GM12878 (cell line): ENCODE measurements at places on chromosomes 1 and 21. TPM values are rescaled to one million over a fixed set of nuclear protein-coding genes. Genes with fewer than 3 reads are reported as not detected.

The SPRR4 gene
- polyA plus RNA-seq: not detected in 2 replicates

The VCAM1 gene
- polyA plus RNA-seq: 5.6 and 5.8 TPM in 2 replicates

The SORT1 gene
- polyA plus RNA-seq: 0.12 TPM in 1 of 2 replicates, not detected in the other

The LYPLAL1 gene
- 79.4 and 83.0 TPM in 2 replicates for polyA plus RNA-seq

The KLF17 gene
- not detected in 2 replicates for polyA plus RNA-seq

The SELL gene
- polyA plus RNA-seq: 31.8 and 39.2 TPM in 2 replicates

The RSPO1 gene
- not detected in 2 replicates for polyA plus RNA-seq

The VSIG8 gene
- polyA plus RNA-seq: not detected in 2 replicates

The LORICRIN gene
- polyA plus RNA-seq: not detected in 2 replicates

The HAPLN2 gene
- polyA plus RNA-seq: not detected in 2 replicates

The CDK18 gene
- 0.40 and 0.46 TPM in 2 replicates for polyA plus RNA-seq

The SSBP3 gene
- 6.5 and 6.6 TPM in 2 replicates for polyA plus RNA-seq

The TSPAN2 gene
- polyA plus RNA-seq: not detected in 2 replicates

The SPRR3 gene
- polyA plus RNA-seq: not detected in 2 replicates

The OR2T35 gene
- 0.09 and 0.28 TPM in 2 replicates for polyA plus RNA-seq

The ELAVL4 gene
- polyA plus RNA-seq: 0.21 TPM in 1 of 2 replicates, not detected in the other

The NUDC gene
- 208 and 210 TPM in 2 replicates for polyA plus RNA-seq

The ILDR2 gene
- 0.46 and 0.74 TPM in 2 replicates for polyA plus RNA-seq

The ETV3L gene
- polyA plus RNA-seq: 1.1 and 1.2 TPM in 2 replicates

The TAL1 gene
- polyA plus RNA-seq: not detected in 2 replicates

The TGFBR3 gene
- polyA plus RNA-seq: 16.4 and 16.5 TPM in 2 replicates

The TEX38 gene
- 0.15 TPM in 1 of 2 replicates, not detected in the other for polyA plus RNA-seq

The SPRR1A gene
- not detected in 2 replicates for polyA plus RNA-seq

The MYCL gene
- polyA plus RNA-seq: 0.36 and 0.40 TPM in 2 replicates

The AMPD1 gene
- not detected in 2 replicates for polyA plus RNA-seq

The AGO3 gene
- 16.3 and 17.2 TPM in 2 replicates for polyA plus RNA-seq

The SPATA21 gene
- polyA plus RNA-seq: 0.19 and 0.33 TPM in 2 replicates

The CITED4 gene
- polyA plus RNA-seq: not detected in 2 replicates

The NMNAT2 gene
- polyA plus RNA-seq: 0.92 and 1.4 TPM in 2 replicates

The LAPTM5 gene
- 1,012 and 1,034 TPM in 2 replicates for polyA plus RNA-seq

The ANGPTL7 gene
- polyA plus RNA-seq: 0.09 TPM in 1 of 2 replicates, not detected in the other

The DLGAP3 gene
- 0.05 TPM in 1 of 2 replicates, not detected in the other for polyA plus RNA-seq

The CD244 gene
- 0.59 and 1.2 TPM in 2 replicates for polyA plus RNA-seq

The SLC5A9 gene
- polyA plus RNA-seq: not detected in 2 replicates

The HPCA gene
- polyA plus RNA-seq: 0.35 TPM in 1 of 2 replicates, not detected in the other

The OR2L8 gene
- not detected in 2 replicates for polyA plus RNA-seq

The B3GALT5 gene
- polyA plus RNA-seq: not detected in 2 replicates

The DIO1 gene
- 0.11 TPM in 1 of 2 replicates, not detected in the other for polyA plus RNA-seq

The KRTAP19-7 gene
- not detected in 2 replicates for polyA plus RNA-seq

The NUP210L gene
- 0.08 TPM in 1 of 2 replicates, not detected in the other for polyA plus RNA-seq

The PPP1R8 gene
- polyA plus RNA-seq: 12.1 and 13.1 TPM in 2 replicates

The SPATA1 gene
- 2.4 TPM in 2 replicates for polyA plus RNA-seq

The TRABD2B gene
- not detected in 2 replicates for polyA plus RNA-seq

The PLEKHA6 gene
- polyA plus RNA-seq: not detected in 2 replicates

The MMEL1 gene
- polyA plus RNA-seq: not detected in 2 replicates

The C1orf105 gene
- polyA plus RNA-seq: not detected in 2 replicates

The DESI2 gene
- 16.7 and 21.5 TPM in 2 replicates for polyA plus RNA-seq

The MYBPH gene
- polyA plus RNA-seq: not detected in 2 replicates

The GATAD2B gene
- 4.8 and 6.4 TPM in 2 replicates for polyA plus RNA-seq

The GUCA2A gene
- not detected in 2 replicates for polyA plus RNA-seq

The LCE3B gene
- not detected in 2 replicates for polyA plus RNA-seq

The SNX7 gene
- polyA plus RNA-seq: 0.28 and 0.77 TPM in 2 replicates

The LSM10 gene
- 97.3 and 98.1 TPM in 2 replicates for polyA plus RNA-seq

The CFHR4 gene
- not detected in 2 replicates for polyA plus RNA-seq

The OR2M3 gene
- not detected in 2 replicates for polyA plus RNA-seq

The SCNM1 gene
- 78.5 and 83.0 TPM in 2 replicates for polyA plus RNA-seq

The KCTD3 gene
- 3.1 and 8.9 TPM in 2 replicates for polyA plus RNA-seq
